Pulmonary artery endothelial cell (primary cell): ENCODE measurements at places on chromosomes 5 and 9. TPM values are rescaled to one million over a fixed set of nuclear protein-coding genes. Genes with fewer than 3 reads are reported as not detected.
A peak's percentile ranks its signal among the peaks of the same experiment; 100 is the strongest.

DNA sequence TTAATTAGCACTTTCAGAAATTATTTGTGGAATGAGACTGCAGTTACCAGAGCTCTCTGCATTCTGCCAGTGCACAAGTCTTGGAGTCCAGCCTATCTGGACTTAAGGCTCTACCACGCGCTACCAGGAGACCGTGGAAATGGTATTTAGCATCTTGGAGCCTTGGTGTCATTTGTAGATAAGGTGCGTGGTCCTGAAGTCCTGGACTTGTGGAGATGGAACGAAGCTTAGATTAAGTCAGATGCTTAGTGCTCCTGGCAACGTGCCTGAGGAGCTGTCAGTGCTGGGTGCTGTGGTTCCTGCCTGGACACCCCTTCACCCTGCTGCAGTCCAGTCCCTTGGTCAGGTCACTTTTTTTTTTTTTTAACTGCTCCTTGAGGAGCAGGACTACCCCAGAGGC is 59.7 kb downstream of the RCL1 start:
- no peak for DNase-seq

DNA sequence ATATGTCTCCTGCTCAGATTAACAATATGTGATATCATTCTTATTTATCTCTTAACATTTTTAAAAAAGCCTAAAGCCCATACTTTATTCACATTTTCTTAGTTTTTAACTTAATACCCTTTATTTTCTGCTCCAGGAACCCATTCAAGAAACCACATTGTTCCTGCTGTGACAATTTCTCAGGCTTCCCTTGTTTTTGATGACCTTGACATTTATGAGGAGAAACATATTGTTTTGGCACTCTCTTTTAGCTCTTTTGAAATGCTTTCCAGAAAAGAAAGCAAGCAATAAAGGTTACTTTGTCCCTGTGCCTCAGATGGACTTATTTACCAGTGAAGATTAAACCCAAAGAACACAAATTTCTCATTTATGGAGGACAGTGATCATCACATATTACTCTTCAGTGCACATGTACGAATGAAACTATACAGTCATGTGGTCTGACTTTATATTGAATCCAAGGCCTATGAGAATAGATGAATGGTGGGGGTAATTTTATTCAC is 261.5 kb upstream of the KLF9 start:
- no peak for DNase-seq

DNA sequence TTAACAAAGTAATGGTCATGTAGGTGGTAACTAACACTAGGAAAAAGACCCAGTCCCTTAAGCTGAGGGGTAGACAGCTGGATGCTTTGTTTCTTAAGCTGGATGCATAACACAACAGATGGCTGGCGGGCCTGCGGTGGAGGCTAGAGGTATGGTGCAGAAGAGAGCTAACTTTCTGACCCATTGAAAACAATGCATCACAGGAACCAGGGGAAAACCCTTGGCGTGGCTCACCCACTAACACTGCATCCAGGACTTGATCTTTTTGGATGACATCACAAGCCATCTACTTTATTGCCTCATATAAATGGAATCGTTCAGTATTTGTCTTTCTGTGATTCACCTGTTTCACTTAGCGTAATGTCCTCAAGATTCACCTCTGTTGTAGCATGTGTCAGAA is 138.7 kb downstream of the AUH start:
- DNase-seq = no peak

DNA sequence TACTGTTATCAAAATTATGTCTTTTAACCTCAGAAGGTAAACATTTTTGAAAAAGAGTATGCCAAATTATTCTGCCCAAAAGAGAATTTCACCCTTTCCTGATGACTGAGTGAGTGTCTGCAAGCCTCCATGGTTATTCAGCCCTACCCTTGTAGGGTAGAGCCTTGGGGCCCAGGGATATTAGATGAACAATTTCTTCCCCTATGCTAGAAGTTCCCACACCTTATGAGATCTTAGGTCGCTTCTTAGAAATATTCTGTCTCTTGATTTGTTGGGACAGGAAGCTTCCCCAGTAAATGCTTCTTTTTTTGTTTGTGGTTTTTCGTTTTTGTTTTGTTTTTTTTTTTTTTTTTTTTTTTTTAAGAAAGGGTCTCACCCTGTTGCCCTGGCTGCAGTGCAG is 3.1 kb downstream of the CRB2 start:
- DNase-seq = no peak

DNA sequence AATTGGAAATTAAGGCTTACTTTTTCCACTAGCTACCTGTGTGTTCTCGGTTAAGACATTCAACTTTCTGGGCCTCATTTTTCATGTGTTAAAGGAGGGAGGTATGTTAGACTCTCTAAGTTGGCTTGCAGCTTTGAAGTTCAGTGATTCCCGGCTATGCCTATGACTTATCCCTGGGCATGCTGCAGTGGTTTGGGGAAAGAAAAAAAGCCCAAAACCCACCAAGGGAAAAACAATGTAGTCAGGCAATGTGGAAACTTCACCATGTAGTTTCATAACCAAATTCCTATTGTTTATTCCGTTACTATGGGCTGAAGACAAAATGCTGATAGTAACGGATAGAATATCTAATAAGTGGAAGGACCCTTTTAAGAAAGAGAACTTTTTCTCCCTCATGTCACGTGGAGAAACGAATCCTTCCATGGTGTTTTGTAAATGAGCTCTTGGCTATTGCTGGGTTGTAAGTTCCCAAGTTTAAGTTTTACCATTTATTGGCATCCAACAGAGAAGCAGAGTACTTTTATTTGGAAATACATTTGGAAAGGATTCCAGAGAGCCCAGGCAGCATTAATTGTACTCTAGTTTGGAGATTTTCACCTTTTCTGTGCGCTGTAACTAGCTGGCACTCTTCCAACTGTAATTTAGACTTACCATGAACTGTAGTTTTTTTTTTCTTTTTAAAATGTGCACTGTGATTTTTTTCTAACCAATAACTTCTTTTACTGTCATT is 84.9 kb upstream of the MPDZ start:
- no peak for DNase-seq

Gene HK3
- total RNA-seq = under 0.01 and 0.04 TPM in 2 replicates

DNA sequence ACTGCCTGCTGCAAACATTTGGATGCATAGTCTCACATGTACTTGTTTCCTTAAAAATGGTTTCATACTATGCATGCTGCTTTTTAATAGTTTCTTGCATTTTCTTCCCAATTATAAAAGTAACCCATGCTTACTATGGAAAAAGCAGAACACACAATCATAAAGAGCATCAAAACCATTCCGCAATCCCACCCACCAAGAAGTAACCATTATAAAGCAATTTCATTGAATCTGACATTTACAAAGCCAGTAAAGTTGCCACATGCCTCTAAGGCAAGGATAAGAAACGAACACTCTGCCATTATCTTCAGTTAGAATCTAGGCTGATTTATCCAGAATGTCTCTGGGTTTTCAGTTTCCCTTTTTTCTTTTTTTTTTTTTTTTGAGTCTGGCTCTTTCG is 92.7 kb upstream of the OSMR start:
- no peak for DNase-seq

GRCh38 chr5:133287500-133287899 is 235.7 kb downstream of the HSPA4 start:
- DNase-seq = no peak

DNA sequence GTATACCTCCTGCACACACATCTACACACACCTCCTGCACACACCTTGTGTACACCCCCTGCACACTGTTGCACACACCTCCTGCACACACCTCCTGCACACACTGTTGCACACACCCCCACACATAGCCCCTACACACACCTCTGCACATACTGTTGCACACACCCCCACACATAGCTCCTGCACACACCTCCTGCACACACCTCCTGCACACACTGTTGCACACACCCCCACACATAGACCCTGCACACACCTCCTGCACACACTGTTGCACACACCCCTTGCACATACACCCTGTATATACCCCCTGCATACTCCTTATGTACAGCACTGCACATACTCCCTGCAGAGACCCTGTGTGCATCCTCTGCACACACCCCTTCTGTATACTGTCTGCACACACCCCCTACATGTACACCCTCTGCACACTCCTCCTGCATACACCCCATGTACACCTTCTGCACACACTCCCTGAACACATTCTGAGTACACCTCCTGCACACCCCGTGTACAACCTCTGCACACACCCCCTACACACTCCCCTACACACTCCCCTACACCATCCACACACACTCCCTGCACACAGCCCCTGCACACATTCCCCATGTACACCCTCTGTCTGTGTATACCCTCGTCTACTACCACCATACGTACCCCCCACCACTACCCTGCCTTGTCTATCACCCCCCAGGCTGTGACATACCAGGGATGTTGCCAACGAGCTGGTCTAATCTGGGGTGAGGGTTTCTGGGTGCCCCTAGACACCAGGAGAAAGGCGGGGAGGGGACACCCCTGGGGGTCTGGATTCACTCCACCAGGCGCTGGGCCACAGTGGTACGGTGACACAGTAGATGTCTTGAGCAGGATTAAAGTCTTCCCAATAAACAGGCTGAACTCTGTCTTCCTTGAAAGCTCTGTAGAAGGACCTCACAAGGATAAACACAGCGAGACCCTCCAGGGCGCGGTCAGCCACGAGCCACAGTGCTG is 1.1 kb upstream of the CEP72 start:
- no peak for DNase-seq

Gene RNF224
- total RNA-seq = 0.07 TPM in 2 replicates

DNA sequence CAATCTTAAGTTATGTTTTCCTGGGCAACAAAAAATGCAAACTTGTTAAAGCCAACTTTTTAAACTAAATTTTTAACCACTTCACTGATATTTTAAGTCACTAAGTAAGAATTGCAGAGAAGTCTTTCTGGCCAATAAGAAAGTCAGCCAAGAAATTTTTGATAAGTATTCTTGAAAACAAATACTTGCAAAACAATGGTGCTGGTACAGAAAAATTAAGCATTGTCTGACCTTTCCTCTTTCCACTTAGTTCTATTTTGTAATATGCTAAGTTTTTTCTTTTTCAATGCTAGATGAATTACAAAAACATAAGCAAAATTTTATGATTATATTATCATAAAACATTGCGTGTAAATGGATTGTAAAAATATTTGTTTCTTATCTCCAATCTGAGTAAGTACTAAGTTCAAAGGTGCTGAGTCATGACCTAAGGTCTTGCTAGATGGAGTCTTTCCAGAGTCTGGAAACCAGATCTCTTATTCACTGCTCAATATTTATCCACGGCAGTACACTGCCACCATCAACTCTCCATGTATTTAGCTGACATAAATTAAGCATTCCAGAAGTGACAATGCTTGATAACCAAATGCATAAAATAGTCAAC is 139.7 kb downstream of the MEF2C start:
- no peak for DNase-seq

DNA sequence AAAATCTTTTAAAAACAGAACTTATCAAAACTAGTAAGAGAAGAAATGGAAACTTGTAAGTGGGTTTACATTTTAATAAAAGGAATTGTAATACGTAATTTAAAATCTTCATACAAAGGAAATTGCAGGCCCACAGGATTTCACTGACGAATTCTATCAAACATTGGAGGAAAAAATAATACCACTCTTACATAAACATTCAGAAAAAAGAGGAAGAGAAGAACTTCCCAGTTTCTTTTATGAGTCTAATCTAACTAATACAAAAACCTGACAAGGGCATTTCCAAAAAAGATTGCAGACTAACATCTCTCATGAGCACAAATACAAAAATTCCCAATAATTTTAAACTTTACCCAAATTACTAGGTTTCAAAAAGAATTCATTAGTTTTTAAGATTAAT is 149.0 kb downstream of the RANBP17 start:
- no peak for DNase-seq

DNA sequence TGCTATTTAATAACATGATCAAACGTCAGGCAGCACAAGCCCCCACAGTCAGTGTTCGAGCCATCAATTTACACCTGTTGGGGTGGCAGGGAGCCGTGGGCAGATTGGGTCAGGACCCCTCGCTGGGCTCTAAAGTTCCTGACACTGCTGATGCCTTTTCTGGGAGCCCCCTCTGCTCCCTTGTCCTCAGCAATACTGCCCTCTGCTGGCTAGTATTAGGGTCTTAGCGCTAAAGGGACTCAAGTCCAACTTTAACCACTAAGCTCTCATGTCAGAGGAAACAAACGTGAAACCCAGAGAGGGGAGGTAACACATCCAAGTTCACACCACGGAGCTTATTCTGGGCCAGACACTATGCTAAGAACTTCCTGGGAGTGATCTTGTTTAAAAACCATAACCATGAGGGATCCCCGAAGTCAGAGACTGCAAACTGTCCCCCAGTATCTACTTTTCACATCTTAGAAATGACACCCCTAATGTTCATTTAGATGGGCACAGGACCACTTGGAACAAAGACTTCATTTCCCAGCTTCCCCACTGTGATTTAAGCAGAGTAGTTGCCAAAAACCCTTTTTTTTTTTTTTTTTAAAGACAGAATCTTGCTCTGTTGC is 20.4 kb downstream of the ANKS6 start:
- DNase-seq = peak; percentile 60
